ENCODE measurements at places on chromosomes 12 and 14.
A peak's percentile ranks its signal among the peaks of the same experiment; 100 is the strongest.

GRCh38 chr12:14454098-14454907 lies 88.8 kb downstream of the ATF7IP start:
- peak; percentile 0 for DNase-seq

DNA sequence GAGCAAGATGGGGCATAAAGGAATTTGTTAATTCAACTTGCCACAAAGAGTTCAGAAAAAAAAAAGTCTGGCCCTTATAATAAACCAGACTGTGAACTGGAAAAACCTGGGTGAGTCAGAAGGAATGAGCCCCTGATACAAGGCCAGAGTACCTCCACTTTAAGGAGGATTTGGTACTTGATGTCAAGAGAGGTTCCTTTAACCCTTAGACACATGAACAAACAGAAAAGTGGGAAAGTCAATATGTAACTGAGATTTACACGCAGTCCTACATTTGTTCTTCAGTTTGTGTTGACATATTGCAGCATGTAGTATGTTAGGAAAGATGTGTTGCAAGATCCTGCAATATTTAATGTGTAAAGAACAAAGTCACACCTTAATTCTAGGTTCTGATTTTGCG lies 14.2 kb upstream of the SLC38A4 start:
- no peak for DNase-seq

DNA sequence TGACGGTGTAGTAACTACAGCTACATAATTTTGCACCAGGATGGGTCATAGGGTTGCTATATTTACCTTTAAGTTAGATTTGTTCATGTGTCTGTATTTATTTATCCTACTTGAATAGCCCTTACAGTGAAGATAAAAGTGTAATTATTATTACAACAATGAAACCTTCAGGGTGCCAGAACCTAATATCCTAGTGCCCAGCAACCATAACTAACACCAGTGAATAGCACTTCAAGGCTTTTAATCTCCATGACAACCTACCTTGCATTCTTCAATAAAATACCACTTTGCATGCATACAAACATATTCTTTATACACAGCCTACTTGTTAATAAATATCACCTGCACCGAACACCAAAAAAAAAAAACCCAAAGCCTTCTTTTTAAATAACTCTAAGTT lies 58.7 kb upstream of the G2E3 start:
- DNase-seq = no peak

DNA sequence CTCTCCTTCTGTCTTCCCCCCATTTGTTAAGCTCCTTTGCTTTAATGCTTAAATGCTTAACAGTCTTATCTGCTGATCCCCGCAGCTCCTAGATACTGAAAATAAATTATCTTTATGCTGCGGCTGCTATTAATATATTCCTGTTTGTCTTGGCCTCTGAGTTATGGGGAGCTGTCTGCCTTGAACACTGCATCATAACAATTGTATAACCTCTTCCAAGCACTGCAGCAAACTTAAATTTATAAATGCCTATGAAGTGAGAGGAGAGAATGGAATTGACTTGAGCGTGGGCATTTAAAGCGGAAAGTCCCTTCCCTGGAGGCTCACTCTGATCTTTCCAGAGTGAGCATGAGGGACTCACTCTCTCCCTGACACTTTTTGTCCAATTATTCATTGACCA lies 23.1 kb upstream of the DCP1B start:
- DNase-seq = no peak

DNA sequence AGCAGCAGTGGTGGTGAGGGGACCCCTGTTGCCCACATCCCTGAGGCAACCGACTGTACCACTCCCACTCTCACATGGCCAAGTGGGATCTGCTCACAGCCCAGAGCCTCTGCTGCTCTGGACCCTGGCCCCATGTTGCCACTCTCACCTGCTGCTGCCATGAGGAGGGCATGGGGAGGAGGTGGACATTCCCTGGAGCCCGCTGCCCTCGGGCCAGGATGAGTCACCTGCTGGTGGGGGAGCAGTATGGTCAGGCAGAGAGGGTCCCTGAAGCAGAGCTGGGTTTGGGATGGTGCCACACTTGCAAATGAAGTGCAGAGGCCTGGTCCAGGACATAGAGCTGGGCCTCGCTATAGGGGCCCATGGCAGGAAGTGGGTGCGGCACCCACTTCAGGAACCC lies 26.1 kb downstream of the SDR9C7 start:
- DNase-seq = no peak

DNA sequence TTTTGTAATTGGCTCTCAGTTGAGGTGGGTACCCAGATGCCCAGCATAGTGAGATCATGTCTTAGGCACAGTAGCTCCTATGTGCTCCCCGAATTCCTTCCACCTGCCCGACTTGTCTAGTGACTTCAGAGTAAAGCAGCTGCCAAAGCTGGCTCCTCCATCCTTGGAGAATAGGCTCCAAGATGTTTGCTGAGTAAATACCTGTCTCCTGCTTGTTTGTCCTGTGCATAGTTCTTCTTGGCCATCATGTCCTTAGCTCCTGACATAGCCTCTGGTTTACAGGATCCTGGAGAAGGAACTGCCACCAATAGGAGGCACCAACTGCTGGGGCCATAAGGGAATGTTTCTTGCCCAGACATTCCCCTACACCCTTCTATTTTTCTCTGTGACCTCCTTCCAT lies 52.6 kb upstream of the CISTR start:
- DNase-seq = peak; percentile 83

GRCh38 chr14:24798911-24799462 lies 165.0 kb upstream of the GZMB start:
- DNase-seq = no peak

DNA sequence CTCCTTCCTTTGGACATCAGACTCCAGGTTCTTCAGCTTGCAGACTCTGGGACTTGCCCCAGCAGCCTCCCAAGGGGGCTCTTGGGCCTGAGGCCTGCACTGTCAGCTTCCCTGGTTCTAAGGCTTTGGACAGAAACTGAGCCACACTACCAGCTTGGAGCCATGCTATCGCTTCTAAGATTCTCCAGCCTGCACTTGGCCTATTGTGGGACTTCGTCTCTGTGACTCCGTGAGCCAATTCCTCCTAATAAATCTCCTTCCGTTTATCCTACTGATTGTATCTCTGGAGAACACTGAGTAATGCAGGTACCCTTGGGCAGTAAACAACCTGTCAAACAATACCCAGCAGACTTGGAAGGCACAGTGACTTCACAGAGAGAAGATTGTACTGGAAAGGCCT lies 24.9 kb upstream of the RHOJ start:
- peak; percentile 54 for DNase-seq

DNA sequence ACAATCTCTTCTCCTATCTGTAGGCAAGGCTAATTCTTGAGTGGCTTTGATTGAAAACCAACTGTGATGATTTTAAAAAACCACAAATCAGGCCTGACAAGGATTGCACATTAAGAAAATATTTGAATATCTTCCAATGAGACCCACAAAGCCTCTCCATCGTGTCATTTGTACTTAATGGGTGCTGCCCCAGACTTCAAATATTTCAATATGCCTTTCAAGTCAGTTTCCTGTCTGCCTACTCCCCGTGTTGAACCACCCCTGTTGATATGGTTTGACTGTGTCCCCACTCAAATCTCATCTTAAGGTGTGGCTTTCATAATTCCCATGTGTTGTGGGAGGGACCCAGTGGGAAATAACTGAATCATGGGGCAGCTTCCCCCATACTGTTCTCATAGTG lies 159.7 kb upstream of the EGLN3 start:
- DNase-seq = no peak

DNA sequence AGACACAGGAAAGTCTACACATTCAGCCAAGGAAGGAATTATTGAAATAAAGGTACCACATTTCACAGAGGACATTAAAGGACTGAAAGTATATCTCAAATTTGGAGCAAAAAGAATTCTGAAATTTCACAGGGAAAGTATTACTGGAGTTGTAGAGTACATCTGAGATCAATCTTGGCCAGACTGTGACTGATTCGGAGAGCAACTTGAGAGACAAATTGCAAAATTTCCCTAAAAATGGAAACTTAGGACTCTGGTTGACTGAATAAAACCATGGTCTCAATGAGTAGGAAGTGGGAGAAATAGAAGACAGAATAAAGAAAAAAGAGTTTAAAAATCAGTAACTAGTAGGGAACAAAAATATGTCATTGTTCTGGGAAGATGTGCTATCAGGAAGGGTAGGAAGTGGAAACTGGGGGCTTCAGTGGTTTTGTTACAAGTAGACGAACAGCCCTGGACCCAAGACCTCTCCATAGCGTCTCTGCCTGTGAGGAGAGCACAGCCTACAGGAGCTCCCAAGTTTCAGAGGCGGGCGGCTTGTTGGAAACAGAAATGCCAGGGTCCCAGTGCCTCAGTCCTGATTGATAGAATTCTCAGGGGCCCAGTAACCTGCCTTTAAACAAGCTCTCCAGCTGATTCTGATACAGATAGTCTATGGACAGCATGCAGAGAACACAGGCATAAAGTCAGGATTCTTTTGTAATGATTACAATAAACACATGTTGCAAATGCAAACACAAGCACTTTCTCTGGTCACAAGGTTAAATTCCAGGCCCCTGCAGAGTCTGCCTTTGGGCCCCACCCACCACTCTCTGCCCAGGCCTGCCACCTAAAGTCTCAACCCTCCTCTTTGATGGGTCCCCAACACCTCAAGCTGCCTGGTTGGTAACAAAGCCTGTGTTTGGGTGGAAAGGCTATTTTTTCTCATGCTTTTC lies 63.1 kb downstream of the BBS10 start:
- no peak for DNase-seq

- DNase-seq = no peak
Measured at GRCh38 chr14:69464379-69464778, 20.1 kb upstream of the PLEKHD1 start.

- no peak for DNase-seq
Measured at GRCh38 chr12:3632256-3632655, 120.7 kb downstream of the CRACR2A start.

GRCh38 chr12:26319511-26319910 lies 124.1 kb downstream of the SSPN start:
- DNase-seq = peak; percentile 21

- DNase-seq = no peak
Measured at GRCh38 chr12:44774815-44775411, 101.2 kb downstream of the NELL2 start.

DNA sequence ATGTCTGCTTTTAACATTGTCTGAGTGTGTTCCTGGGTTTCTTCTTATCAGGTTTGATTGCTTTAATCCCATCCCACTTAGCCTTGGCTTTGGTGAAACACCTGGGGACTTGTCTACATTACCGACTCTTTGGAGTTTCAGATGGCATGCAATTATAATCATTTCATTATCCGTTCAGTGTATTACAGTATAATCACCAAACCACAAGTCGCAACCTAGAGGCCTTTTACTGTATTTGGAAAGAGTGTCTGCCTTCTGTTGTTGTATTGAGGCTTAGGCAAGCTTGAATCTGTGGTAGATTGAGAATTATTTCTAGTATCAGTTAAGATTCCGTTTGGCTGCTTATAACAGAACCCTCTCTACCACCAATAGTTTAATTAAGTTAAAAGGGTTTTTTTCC lies 103.9 kb downstream of the TGFB3 start:
- DNase-seq = no peak

- no peak for DNase-seq
Measured at GRCh38 chr12:104727726-104728465, 230.2 kb downstream of the SLC41A2 start.

GRCh38 chr14:99644723-99645544 lies at the start of gene HHIPL1:
Gene HHIPL1 (plus strand): TSS chr14:99645129. CDS start chr14:99645208, 79 bp downstream.
- DNase-seq = no peak

GRCh38 chr12:27733052-27733656 lies 22.5 kb downstream of the MRPS35 start:
- no peak for DNase-seq

GRCh38 chr14:102323102-102323501 lies 3.6 kb downstream of the ZNF839 start:
- peak; percentile 45 for DNase-seq

- no peak for DNase-seq
Measured at GRCh38 chr14:60165547-60165876, 314 bp upstream of the DHRS7 start.

GRCh38 chr12:68364893-68365725 lies 32.9 kb upstream of the MDM1 start:
- DNase-seq = peak; percentile 81

- no peak for DNase-seq
Measured at GRCh38 chr12:237026-237815, 23.3 kb upstream of the SLC6A12 start.

DNA sequence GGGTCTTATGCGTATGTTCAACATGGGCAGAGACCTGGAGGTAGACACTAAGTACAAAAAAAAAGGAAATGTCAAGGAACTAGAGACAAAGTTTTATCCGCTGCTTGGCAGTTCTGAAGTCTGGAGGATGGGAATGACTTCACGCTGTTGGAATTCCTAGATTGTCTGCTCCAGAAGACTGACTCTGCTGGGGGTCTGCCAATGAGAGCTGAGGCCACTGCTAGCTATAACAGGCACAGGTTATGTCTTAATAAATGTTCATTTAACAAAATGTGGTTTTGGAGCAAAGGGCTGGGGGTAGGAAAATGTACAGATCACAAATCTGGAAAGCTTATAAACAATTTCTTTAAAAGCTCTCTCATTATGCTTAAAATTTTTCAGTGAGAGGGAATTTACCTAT lies 5.9 kb downstream of the RNASE8 start:
- no peak for DNase-seq

DNA sequence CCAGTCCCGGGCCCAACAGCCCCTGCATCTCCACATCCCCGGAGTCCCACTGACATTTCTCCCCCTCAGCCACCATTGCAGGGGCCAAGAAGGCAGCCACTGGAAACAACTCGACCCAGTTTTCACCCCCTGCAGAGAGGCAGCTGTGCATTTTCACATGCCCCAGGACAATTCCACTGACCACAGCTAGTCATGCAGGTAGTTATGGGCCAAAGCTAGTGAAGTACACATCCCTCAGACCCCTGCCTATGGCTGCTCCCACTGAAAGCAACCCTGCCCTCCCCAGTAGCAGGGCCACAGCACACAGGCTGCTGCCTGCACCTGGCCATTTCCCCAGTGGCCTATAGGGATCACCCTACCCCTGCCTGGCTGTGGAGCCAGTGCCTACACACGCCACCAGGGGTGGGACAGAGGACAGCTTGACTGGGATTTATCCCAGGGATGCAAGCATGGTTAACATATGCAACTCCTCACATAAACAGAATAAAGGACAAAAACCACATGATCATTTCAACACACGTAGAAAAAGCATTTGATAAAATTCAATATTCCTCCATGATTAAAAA lies 154.0 kb downstream of the NDUFA12 start:
- no peak for DNase-seq

- no peak for DNase-seq
Measured at GRCh38 chr12:74647256-74647655, 109.6 kb downstream of the ATXN7L3B start.

GRCh38 chr12:10358969-10359368 lies 30.9 kb downstream of the KLRK1 start:
- no peak for DNase-seq

DNA sequence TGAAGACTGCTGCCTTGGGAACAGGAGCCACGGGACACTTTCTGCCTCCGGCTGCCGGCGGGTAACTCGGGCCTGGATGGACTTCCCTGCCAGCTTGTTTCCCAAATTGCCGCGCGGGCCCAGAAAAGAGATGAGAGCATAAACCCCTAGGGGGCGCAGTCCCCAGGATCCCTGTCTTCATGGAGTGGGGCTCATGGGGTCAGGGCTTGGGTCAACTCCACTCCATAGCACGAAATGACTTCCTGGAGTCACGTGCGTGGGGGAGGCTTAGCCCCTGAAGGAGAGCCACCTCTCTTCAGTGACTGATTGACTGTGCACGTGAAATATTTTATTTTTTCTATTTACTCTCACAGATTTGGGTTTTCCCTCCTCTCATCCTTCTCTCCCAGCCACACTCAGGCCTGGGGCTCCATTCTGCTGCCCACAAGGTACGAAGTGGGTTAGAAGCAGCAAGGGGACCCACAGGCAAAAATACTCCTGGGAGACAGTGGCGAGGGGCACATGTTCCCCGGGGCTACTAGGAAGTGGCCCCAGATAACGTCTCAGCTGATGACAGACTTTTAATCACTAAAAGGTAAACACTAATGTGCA lies 10.0 kb downstream of the PGF start:
- DNase-seq = peak; percentile 77
